Mesendoderm (in vitro differentiated cells): ENCODE measurements at places on chromosomes 5 and 9.

DNA sequence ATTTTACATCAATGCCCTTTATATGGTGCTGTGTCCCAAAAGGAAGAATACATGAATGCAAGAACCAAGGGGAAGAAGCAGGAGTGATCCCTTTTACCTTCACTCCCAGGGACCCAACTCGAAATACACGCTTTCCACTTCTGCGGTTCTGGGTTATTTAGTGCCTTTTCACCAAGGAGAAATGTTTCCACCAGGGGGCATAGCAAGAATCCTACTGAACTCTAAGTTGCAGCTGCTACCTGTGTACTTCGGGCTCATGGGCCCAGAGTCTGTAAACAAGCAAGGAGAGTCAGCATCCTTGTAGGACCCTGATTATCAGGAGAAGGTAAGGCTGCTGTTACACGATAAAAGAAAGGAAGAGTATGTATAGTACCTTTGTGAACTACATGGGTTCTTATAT lies 45.7 kb downstream of the DPYSL3 start:
- peak; percentile 85 for DNase-seq

GRCh38 chr9:15475923-15476536 lies 34.7 kb downstream of the PSIP1 start:
- no peak for DNase-seq

DNA sequence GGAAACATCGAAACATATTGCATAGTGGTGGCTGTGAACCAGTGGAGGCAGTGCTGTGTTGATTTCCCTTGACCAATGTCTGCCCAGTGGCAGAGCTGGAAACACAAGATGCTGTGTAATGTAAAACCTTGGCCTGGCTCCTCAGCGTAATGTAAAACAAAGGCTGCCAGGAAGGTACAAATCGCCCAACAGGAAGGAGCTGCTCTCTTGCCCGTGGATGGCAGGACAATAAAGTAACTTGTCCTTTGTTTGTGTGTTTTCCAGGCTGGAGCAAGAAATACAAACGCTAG lies 143.4 kb downstream of the PALM2AKAP2 start:
- DNase-seq: no peak

DNA sequence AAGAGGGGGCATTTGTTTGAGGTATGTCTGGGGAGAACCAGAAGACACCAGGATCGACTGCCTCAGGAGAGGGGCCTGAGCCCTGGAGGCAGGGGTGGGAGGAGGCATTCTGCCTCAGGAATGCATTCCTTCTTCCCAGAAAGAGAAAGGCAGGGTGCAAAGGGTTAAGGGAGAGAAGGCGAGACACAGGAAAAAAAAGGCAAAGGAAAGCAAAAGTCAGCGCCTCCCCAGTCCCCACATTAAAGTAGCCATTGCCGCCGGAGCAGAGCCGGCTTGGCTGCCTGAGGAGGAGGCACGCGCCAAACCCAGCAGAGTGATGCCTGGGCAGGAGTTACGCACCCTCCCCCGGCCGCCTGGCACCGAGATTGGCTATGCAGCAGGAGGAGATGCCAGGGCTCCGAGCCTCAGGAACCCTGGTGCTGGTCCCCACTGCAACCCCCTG lies 123.8 kb upstream of the PHYKPL start:
- peak; percentile 88 for DNase-seq

DNA sequence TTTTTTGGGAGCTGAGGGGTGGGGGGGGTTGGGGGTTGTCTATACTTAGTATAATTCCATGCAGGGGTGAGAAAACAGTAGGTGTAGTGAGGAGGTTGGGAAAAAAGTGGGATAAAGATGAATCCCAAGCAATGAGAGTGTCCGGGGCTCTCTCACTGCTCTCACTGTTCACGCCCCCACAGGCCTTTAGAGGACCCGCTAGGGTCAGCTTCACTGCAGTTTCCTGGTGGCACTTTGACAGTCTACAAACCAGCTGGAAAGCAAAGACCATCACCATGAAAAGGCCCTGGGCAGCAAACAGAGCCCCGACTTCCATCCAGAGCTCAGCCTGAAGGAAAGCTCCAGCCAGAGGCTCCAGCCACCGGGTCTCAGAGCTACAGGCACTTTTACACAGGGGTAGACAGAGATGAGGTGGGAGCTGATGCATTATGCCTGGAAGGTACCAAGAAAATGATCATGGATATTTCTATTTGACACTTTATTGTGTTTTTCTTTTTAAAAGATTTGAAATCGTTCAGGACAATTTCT lies 355.1 kb downstream of the ADAMTS6 start:
- no peak for DNase-seq

DNA sequence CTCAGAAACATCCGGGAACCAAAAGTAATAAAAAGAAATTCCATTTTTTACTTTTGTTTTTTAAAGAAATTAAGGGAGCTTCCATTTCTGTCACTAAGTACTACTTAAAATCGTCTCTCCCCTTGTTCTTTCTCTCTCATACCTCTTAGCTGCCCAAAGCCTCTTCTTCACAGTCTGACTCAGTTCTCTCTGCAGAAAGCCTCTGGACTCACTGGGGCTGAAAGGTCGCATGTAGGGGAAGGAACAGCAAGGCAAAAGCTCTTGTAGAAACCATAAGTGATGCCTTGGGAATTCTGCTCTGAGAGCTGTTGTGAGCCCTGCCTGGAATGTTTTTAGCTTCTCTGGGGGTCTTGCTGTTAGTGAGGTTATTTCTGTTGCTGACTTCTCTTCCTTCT lies 100.8 kb upstream of the RANBP3L start:
- DNase-seq: no peak

DNA sequence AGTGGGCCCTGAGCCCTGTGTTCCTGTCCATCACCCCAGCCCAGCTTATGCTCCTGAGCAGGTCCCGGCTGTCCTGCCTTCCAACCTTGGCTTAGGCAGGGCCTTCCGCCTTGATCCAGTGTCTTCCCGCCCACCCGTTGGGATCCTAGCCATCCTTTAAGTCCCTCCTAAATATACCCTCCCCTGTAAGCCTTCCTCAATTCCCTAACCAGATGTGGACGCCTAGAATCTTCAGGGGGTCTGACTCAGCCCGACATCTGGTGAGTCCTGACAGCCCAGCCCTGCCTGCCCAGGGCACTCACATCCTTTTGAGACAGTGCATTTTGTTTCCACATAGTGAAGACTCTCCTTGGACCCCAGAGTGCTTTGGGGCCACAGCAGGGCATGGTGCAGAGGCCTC lies 23.7 kb downstream of the SLC6A7 start:
- no peak for DNase-seq

DNA sequence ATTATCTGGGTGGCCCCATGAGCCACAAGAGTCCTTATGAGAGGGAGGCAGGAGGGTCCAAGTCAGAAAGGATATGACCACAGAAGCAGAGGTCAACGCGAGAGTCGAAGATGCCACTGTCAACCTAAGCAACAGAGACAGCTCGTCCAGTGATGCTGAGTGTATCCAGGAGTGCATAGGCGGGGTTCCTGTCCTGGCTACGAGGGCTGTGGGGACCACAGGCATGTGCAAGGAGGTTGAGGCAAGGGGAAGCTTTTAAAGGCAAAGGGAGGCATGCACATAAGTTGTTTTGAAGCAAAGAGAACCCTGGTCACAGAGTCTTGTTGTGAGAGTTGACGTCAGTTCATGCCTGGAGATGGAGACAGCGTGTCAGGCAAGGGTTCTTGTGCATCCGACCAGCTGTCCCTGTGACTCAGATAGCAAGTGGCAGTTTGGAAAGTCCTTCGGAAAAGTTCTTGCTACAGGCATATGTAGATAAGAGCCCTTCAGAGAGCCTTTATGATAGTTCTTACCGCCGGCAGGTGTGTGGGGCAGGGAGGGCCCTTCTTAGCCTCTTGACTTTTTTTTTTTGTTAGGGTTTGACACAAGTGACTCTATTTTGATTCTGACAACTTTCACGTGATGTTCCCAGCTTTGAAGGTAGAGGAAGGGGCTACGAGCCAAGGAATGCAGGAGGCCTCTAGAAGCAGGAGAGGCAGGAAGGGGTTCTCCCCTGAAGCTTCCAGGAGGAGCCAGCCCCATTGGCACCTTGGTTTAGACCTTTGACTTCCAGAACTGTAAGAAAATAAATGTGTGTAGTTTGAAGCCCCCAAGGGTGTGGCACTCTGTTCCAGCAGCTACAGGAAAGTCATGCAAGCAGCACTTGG lies 66.0 kb upstream of the FCN1 start:
- no peak for DNase-seq

GRCh38 chr9:93301291-93301811 lies 117.4 kb downstream of the WNK2 start:
- DNase-seq: no peak

- DNase-seq: peak; percentile 14
These were observed 69.9 kb downstream of the RCL1 start for GRCh38 chr9:4862506-4863250.

GRCh38 chr9:97924386-97924785 lies 2.1 kb upstream of the TRMO start:
- DNase-seq: no peak

- no peak for DNase-seq
These were observed 168.6 kb upstream of the DMRT1 start for GRCh38 chr9:672851-673250.

DNA sequence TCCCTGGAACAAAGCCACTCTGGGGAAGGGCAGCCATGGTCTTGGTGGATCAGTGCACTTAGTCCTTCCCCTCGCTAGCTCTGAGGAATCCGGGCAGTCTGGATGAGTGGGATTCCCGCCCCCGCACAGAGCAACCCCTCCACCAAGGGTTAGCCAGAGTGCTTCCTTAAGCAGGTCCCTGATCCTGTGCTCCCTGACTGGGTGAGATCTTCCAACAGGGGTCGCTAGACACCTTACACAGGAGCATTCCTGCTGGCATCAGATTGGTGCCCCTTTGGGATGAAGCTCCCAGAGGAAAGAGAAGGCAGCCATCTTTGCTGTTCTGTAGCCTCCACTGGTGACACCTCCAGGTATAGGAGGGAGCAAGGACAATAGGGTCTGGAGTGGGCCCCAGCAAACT lies 228.8 kb downstream of the AP3B1 start:
- peak; percentile 62 for DNase-seq

GRCh38 chr9:99108131-99108530 lies 3.2 kb downstream of the TGFBR1 start:
- no peak for DNase-seq

GRCh38 chr5:165201771-165202518 lies 1696.5 kb downstream of the MAT2B start:
- DNase-seq: no peak

DNA sequence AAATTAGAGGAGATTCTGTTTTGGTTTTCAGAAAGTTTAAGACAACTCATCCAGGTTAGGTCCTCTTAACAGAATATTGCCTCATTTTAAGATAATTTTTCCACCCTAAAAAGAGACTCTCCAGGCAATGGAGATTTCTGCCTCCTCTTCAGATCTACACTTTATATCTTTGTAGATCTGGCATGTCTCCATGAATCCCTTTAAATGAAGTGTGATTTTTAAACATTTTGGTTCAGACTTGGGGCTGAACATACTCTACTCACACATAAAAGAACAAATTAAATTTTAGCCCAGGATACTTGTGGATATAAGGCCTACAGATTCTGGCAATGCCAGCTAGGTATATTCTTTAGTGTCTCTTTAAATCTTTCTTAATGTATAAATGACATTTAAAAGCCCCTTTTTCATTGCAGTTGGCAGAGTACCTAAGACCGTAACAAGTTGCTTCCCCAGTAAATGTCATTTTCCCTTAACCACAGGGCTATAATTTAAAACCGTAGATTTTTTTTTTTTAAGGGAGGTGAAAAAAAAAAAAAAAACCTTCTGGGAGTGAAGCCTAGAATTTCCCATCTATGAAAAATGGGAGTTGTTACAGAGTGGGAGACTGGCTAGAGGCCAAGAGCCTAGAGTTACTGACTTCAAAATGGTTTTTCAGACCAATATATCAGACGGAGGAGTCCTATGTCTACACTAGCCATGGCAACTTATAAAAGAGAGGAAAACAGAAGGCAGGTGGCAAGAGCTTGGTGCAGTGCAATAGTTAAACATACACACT lies 207.8 kb upstream of the TARS1 start:
- no peak for DNase-seq

DNA sequence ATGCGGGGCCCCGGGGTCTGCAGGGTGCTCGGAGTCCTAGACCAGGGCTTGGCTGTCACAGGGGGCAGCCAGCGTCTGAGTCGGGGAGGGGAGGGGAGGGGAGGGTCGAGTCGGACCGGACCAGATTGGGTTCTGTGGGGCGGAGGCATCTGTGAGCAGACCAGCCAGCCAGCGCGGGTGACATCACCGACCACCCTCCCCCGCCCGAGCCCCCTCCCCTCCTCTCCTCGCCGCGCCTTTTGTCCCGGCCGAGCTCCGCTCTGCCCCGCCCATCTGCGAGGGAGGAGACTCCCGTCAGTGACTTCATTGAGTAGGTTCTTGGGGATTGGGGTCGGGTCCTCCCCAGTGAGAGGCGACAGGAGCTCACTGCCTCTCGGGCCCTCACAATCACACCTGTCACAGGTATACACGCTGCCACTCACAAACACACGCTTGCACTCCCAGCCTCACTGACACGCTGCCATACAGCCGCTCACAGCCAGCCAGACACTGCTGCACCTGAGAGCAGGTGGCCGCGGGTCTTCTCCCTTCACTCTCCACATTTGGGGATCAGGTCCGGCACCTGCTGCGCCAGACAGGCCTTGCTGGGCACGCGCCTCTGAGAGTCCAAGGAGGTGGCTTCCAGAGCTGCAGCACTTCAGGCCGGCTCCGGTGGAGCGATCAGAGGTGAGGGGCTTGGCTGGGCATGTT lies 546 bp downstream of the DNAJB5 start:
- peak; percentile 95 for DNase-seq

GRCh38 chr9:136728548-136729123 lies 14.1 kb downstream of the LCN10 start:
- DNase-seq: peak; percentile 64

- DNase-seq: peak; percentile 65
These were observed 4.2 kb downstream of the DAB2 start for GRCh38 chr5:39420482-39421145.

GRCh38 chr9:137019891-137020683 lies 8.0 kb downstream of the ABCA2 start:
- no peak for DNase-seq

DNA sequence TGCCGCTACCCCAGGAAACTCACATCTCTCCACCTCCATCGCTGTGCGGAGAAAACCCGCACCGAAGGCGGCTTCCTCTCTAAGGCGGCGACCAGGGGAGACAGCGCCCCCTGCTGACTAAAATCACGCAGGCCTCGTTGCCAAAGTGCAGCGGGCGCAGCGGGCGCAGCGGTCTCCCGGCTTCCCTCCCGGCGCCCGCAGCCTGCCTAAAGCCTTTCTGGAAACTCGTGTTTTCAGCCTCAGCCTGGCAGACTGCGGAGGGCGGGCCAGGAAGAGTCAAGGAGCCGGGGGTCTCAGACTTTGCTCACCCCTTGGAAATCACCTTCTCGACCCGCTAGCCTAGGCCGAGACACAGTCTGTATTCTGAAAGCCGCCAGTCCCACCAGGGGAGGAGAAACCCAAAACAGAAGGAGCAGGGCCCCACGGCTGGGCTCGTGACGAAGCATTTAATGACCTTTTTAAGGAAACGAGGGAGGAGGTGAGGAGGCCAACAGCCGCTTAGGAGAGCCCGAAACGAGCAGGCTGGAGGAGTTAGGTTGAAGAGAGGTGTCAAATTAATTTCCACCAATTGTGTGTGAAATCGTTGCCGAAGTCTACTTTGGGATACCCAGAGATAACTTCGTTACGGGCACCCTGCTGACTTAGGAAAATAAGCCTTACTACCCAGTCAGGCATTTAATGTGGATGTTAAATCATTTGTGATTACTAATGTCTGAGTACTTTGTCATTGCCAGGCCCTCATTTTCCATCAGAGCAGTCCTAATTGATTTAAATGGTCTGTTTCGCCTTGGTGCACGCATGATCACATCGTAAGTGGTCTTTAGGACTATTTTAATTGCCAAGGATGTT lies 7.3 kb upstream of the FOXB2 start:
- peak; percentile 90 for DNase-seq
